ENCODE measurements at places on chromosomes 3 and 15.

- no peak for DNase-seq
Measured at GRCh38 chr3:175003590-175003989, 144.5 kb downstream of the NAALADL2 start.

GRCh38 chr3:191915712-191916111, 454.7 kb downstream of the PYDC2 start:
- no peak for DNase-seq

DNA sequence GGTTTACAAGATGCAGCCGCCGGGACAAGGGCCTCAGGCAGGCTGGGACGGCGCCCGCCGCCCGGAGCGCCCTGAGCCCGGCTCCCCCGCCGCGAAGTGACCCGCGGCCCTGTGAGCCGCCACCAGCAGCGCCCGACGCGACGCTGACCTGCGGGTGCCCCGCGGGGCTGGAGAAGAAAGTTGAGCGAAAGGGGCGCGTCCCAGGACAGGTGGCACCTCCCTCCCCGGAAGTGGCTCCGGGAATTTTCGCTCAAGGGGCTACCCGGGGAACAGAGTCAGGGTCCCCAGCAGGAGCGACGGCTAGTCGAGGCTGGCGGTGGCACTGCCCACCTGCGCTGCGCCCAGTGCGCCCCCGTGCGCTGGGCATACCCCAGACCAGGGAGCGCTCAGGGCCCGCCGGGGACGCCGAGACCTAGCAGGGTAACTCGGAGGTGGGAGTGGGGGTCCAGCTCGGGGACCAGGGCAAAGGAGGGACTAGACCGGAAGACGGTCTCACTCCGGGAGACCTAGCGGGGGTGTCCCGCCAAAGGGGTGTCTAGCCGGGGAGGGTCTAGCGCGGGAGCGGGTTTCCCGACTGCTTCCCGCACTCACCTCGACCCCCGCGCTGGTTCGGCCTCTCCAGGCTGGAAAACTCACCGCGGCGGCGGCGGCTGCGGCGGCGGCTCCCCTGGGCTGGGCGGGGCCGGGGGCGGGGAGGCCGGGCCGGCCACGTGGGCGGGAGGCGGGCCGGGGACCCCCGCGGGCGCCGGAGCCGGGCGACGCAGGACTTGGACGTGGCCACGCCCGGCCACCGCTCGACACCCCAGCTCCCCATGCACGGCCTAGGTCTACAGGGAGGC, 18.4 kb downstream of the SPATA12 start:
- DNase-seq: peak; percentile 10

DNA sequence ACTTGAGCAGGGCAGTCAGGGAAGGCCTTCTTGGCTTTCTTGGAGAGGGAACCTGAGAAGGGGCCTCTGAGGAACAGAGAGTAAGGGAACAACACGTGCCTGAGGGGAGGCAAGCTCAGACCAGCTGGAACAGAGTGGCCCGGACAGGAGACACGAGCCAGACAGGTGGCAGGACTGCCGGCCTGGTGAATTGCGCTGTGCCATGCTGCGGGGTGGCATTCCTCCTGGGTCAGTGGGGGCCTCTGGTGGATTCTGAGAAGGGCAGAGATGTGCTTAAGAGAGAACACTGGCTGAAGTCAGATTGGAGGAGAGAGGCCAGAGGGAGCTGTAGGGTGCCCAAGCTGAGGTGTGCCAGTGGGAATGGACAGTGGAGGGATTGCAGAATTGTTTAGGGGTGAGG, 4.9 kb downstream of the CHAC1 start:
- no peak for DNase-seq

GRCh38 chr3:29628795-29629194, 347.9 kb downstream of the RBMS3 start:
- no peak for DNase-seq

DNA sequence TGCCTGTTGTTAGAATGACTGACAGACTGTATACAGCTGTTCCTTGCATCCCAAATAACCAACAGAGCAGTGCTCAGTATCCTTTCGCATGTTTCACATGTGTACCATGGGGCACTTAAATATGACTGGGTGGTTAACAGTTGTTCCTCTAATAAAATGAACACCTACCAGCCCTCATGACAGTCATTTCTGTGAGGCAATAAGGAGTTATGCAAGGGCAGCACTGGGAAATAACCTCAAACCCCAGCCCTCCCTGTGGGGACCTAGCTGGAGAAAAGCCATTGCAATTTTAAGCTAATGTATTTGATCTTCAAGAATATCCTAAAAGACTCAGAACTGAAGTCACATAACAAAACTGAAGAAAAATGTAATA, 7.3 kb downstream of the RFT1 start:
- DNase-seq: no peak

GRCh38 chr15:84725001-84725491, 9.1 kb upstream of the SEC11A start:
- DNase-seq: no peak

DNA sequence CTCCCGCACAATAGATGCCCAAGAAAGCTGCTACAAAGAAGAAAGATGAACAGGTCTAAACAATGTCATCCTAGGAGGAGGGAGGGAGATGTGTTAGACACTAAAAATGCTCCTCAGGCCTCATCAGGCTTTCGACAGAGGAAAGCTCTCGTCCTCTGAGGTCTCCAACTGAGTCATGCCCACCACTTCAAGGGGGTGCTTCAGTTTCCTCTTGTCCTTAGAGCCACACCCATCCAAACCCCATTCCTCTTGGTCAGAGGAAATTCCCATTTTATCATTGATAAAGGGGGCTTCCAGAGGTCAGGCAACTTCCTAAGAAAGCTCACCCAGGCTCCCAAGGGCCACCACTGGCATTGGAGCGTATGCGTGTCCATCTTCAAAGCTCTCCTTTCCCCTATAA, 50.1 kb downstream of the HEG1 start:
- DNase-seq: no peak

GRCh38 chr3:66023738-66024385, 14.9 kb downstream of the MAGI1 start:
- DNase-seq: no peak

DNA sequence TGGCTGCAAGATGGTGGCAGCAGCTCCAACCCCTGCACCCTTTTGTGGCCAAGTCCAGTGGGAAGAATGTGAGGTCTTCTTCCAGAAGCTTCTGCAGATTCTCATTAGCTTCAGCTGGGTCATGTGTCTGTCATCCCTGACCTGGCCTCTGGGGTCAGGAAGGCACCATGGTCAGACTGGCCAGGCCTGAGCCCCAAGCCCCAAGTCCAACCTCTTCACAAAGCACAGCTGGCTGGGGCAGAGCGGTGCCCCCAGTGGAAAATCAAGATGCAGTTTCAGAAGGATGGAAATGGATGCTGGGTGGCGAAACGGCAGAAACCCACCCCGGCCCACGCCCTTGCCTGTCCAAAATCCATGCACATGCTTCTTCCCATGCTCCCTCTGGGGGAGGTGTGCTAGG, 15.9 kb upstream of the GATA2 start:
- DNase-seq: no peak

DNA sequence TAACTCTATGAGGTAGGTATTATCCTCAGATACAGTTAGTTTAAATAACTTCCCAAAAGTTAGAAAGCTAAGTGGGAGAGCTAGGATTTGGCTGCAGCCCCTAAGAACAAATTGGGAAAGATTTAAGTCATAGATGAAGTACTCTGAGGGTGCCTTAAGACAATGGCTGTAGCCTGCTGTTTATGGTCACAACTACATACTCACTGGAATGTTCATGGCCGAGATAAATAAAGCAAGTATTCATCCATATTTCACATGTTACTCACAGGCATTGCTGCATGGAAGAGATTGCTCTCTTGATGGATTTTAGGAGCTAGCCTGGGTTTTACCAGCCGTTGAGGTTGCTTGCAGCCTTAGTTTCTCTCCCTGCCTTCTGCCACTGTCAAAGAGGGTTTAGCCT, 145.0 kb downstream of the CMSS1 start:
- no peak for DNase-seq

GRCh38 chr3:140052771-140053702, 118.1 kb downstream of the CLSTN2 start:
- DNase-seq: no peak

DNA sequence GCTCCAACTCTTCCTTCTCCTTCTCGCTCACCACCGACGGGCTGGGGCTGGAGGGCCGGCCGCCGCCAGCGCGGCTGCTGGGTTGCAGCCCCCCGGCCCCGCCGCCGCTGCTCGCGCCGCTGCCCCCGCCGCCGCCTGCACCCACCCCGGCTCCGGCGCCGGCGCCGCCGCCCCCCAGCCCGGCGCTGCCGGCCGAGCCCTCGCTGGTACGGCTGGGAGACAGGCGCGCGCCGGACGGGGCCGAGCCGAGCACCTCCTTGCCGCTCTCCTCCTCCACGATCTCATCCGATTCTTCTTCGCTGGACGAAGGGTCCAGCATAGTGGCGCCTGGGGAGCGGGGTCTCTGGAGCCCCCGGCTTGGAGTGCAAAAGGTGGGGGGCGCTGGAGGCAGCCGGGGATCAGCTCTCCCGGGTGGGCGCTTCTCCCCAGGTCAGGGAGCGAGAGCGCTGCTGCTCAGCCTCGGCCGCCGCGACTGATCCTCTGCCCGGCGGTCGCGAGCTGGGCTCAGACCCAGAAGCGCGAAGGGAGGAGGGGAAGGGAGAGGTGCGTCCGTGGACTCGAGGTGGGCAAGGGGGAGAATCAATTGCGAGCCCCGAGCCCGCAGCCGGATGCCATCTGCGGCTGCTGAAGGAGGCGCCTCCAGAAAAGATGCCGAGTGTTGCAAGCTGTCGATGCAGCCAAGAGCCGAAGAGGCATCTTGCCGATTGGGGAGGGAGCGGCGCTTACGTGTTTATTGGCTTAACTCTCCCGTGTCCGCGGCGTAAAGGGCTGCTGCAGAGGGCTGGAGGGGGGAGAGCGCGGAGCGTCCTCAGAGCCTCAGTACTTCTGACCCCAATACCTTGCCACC, at the start of gene CADPS:
CADPS (minus strand) TSS at position 706 of the 847 bp plus-strand sequence; CDS start at position 319, 387 bp downstream.
- peak; percentile 42 for DNase-seq

DNA sequence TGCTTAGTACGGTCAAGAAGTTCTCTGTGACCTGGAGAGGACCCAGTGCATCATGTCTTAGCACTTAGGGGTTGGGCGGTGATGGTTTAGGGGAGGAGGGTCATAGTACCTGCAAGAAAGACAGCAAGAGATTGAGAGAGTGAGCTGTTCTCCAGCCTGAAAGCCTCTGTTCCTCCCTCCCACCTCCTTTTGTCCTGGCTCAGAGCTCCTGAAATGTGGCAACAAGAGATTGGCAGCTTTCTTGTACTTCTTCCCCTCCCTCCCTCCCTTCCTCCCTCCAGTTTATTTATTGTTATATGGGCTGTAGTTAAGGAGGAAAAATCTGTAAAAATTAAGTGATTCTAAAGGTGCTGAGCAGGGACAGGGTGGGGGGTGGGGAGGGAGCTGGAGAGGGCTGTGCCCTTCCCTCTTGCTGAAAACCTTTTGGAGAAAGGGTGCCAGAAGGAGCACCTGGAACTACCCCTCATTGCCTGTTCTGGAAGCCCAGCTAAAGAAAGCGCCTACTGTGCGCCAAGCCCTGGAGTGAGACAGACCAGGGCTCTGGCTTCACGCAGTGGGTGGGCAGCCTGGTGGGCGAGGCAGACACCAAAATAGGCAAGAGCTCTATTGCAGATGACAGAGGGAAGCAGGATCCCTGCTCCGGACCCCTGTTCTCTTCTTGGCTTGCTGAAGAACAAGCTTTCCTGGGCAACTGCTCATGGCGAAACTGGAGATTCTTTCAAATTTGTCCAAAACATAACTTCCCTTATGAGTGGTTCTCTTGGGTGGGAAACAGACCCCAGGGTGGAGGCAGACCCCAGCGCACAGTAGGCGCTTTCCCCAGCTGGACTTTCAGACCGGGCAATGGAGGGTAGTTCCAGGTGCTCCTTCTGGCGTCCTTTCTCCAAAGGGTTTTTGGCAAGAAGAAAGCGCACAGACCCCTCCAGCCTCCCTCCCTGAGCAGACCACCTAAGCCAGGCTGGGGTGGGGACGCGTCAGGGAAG, 35.6 kb downstream of the LINGO1 start:
- DNase-seq: no peak

DNA sequence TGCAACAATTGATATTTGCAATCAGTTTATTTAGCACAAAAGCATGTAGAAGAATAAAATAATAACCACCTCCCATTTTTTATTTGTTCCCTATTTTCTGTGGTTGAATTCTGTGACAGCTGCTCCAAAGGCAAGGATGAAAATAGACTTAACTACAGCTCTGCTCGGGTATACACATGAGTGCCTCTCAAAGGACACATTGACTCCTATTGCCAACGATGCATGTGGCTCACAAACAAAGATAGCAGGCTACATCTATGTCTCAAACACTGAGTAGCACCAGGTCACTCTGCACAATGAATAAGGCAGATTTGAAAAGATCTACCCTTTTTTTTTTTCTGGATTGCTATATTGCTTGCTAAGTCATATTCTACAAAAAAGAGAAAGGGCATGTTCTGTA, 612.9 kb downstream of the ROBO1 start:
- no peak for DNase-seq

- DNase-seq: peak; percentile 88
Measured at GRCh38 chr15:44536302-44536961, 515 bp upstream of the EIF3J start.

DNA sequence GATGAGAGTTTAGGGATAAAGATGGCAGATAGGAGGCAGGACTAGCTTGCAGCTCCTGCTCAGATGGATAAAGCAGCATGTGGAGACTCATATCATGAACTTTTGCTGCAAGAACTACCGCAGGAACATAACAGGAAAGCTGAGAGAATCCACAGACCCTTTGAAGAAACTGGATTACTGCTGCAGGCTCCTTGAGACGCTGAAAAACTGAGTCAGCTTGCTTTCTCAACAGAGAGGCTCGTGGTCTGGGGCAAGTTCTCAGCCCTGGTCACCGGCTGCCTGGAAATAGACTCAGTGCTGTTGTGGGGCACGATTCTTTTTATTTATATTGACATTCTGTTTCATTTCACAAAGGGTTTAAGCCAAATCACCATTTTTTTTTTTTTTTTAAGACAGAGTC, 28.8 kb upstream of the TRIM59 start:
- DNase-seq: no peak

GRCh38 chr3:140219923-140220452, 285.0 kb downstream of the CLSTN2 start:
- no peak for DNase-seq

DNA sequence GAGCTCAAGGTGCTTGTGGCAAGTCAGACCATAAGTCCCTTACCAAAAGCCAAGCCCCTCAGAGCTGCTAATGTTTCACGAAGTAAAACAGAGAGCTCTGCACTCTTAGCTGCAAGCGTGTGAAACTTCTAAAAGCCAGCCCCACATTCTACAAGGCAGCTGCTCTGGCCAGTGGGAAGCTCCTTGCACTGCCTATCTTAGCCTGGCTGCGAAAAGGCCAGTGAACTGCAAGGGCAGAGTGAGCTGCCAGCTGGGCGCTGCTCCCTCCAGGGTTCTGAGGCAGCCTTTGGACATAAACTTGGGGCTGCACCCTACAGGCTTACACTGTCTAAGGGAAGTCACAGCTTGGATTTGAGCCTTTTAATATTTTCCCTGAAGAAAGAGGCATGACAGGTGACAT, 2.2 kb upstream of the MUSTN1 start:
- DNase-seq: no peak

Data from NCI-H774 (cell line).